ENCODE measurements at places on chromosomes 12 and 14.

DNA sequence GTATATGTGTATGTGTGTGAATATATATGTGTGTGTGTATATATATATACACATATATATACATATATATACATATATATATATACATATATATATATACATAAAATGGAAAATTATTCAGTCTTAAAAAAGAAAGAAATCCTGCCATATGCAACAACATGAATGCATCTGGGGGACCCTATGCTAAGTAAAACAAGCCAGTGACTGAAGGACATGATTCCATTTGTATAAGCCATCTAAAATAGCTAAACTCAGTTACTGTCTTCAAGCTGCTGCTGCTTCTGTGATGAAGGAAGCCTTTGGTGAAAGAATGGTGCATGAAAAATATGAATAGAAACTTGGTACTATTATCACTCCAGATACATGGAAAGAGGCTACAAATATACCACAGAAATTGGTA, 118.6 kb downstream of the ATXN7L3B start:
- DNase-seq: no peak

DNA sequence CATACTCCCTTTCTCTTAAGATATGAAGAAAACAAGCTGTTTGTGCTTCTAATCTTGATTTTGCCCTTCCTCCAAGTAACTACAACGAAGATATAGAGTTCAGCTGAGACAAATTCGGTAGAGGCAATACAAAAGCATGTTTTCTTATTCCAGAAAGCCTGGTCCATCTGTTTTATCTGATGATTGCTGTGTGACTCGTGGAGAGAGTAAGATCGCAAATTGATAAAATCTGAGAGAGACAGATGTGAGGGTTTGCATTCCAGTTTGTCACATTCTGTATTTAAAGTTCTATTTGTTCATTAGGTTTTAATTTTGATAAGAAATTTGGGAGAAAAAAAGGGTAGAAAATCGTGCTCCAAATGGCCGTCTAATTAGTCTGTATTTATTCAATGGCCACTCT, 192.1 kb downstream of the CPNE8 start:
- no peak for DNase-seq

DNA sequence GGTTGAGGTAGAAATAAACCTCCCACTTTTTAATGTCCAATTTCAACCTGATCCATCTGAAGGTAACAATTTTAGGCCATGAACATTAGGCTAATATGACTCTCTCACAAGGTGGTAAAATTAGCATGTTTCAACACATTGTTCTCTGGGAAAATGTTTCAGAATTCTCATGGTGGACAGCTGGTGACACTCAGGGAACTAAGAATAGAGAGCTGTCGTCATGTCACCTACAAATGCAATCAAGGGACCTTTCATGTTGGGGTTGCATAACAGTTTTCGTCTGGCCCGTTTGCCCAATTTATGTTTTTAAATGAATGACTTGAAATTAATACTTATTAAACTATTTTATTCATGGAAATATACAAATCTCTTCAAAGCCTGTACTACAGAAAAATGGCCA, 180.7 kb upstream of the PRICKLE1 start:
- no peak for DNase-seq

- no peak for DNase-seq
Observed at GRCh38 chr12:131159660-131160059, 206.0 kb downstream of the ADGRD1 start.

DNA sequence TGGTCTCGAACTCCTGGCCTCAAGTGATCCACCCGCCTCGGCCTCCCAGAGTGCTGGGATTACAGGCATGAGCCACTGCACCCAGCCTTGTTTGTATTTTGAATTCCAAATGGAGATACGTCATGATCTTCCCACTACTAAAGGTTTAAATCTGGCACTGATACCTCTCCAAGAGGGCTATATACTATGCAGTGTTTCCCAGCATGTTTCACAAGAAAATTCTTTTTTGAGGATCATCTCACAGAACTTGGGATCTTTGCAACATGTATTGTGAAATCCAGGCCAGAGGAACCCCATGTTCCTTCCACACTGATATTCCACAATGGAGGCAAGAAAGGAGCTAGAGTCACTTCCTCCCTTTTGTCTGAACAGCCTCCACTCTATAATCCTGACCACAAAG, 112.7 kb downstream of the NT5DC3 start:
- DNase-seq: peak; percentile 86
